GM23338 (cell line): ENCODE measurements at places on chromosomes 3 and 15. TPM values are rescaled to one million over a fixed set of nuclear protein-coding genes. Genes with fewer than 3 reads are reported as not detected.

GRCh38 chr15:91970142-91970541, 116.6 kb downstream of the SLCO3A1 start:
- no peak overlapping the region for H3K27ac ChIP-seq
- H3K4me3 ChIP-seq: no peak overlapping the region
- H3K36me3 ChIP-seq: no peaks in the 10 kb centered on the region
- no peaks in the 10 kb centered on the region for H3K27me3 ChIP-seq
- no peak for DNase-seq
- no peaks in the 10 kb centered on the region for H3K4me1 ChIP-seq

DNA sequence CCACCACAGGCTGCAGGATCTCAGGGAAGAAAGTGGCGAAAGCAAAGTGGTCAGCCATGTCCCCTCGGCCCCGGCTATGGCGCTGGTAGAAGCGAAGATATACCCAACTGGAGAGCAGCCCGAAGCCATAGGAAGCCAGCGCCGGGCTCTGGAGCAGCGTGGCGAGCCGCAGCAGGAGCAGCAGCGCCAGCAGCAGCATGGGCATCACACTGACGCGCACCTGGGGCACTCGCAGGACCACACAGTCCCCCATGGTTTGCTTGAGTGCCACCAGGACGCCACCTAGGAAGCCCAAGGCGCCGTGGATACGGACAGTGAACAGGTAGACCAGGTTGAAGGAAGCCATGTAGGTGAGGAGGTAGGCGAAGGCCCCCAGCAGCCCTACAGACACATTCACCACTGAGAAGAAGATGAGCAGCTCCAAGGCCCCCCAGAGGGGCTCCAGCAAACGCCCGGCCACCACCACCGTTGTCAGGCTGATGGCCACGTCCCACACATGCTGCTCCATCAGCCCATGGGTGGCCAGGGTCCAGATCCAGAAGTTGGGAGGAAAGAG, 888 bp downstream of the TMEM115 start:
- DNase-seq: no peak
- H3K4me1 ChIP-seq: peaks cover 10% of the 10 kb centered on the region; the same call in 1 of the 2 replicates
- peaks cover 3% of the 10 kb centered on the region; the same call in 1 of the 2 replicates for H3K27me3 ChIP-seq
- H3K4me3 ChIP-seq: peak overlapping the region; percentile 75

Gene GRM2
- total RNA-seq: 5.1 and 5.2 TPM in 2 replicates

DNA sequence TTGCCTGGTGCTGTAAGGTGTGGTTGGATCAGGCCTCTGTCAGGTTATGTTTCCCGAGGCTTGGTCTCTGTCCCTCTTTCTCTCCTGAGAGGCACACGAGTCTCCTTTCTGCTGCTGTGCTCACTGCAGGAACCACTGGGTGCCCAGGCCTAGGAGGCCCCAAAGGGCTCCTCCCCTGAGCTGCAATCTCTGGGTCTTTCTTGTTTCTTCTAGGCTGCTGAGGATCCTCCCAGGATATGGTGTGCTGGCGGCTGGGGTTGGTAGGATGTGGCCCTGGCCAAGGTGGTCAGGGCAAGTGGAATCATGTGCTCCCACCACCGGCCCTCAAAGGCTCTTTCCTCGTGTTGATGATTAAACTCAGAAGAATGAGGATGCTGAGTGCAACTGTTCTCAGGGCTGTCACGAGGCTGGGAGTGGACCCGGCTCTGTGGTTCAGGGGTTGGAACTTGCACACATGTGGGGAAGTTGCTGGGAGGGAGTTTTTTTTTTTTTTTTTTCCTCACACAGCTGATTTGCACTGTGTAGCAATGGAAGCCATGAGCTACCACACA, 43.6 kb upstream of the CTSH start:
- no peaks in the 10 kb centered on the region for H3K36me3 ChIP-seq
- no peaks in the 10 kb centered on the region for H3K27me3 ChIP-seq
- H3K4me1 ChIP-seq: no peaks in the 10 kb centered on the region
- no peak for DNase-seq

DNA sequence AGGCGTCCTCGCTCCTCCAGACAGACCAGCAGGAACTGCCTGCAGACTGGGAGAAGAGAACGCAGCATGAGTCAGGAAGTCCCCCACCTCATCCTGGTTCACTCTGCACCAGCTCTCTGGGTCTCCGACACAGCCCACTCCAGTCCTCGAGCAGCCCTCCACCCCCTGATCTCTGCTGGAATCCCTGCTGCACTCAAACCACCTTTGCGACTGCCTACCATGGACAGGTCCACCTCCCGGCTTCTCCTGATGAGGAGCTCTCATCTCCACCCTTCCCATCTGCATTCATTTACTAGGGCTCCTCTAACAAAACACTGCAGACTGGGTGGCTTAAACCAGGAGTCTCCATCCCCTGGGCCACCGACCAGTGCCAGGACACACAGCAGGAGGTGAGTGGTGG, 202.3 kb upstream of the IGF1R start:
- no peaks in the 10 kb centered on the region for H3K27me3 ChIP-seq
- no peaks in the 10 kb centered on the region for H3K36me3 ChIP-seq
- H3K27ac ChIP-seq: no peak overlapping the region

DNA sequence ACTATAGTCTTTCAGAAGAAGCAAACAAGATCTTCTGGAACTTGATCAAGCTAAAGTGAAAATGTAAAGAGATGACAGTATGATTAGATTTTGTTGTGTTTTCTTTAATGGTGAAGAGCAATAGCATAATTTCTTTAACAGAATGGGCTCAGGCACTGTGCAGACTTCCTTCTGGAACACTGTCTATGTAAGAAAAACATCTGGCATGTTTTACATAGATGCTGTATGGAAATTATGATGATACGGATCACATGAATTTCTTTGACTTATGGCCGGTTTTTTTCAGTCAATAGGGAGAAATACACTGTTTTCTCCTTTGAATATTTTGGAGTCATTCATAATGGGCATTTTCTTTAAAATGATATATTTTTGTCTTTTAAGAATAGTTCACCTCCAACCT, 42.6 kb downstream of the PHLDB2 start:
- no peak for DNase-seq
- no peaks in the 10 kb centered on the region for H3K36me3 ChIP-seq
- H3K27me3 ChIP-seq: no peaks in the 10 kb centered on the region
- H3K27ac ChIP-seq: no peak overlapping the region
- no peaks in the 10 kb centered on the region for H3K4me1 ChIP-seq

Gene FBXW12
- not detected in 2 replicates for total RNA-seq

DNA sequence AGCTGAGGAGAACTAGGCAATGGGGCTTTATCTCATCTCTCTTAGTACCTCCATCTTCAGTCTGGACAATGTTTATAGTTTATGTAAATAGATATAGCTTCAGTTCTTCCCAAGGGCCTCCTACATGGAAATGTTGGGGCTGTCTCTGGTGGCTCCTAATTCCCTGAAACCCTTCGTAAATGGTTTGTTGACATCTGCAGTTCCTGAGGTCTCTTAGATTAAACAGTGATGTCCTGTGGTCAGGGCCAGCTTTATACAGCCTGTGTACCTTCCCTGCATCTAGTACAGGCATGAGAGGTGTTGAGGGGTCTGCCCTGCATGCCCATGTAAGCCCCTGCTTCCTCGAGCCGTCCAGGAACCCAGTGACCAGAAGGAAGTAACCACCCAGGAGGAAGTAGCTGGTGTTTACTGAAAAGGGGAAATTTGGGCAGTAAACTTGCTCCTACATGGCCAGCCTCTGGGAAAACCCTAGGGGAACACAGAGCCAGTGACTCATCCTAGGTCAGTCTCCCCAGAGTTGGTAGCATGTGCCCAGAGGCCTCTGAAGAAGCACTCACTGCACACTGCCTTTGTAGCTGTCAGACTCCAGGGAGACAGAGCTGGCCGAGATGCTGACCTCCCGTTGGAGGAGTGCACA, 4.7 kb upstream of the TBC1D2B start:
- no peak overlapping the region for H3K27ac ChIP-seq
- no peaks in the 10 kb centered on the region for H3K4me1 ChIP-seq
- DNase-seq: no peak
- no peaks in the 10 kb centered on the region for H3K36me3 ChIP-seq
- H3K4me3 ChIP-seq: no peak overlapping the region
- 0 out of 2 replicates have a peak, but pooled peaks cover 5% of the 10 kb centered on the region for H3K27me3 ChIP-seq

Gene BRK1
- total RNA-seq: 104 and 130 TPM in 2 replicates

Gene CFAP100
- 0.07 TPM in 1 of 2 replicates, not detected in the other for total RNA-seq

GRCh38 chr15:64687688-64688087, 87.7 kb downstream of the RBPMS2 start:
- H3K36me3 ChIP-seq: peaks cover 57% of the 10 kb centered on the region
- no peak overlapping the region for H3K4me3 ChIP-seq
- DNase-seq: no peak

Gene DAPK2
- 3.1 and 3.9 TPM in 2 replicates for total RNA-seq

GRCh38 chr3:38127611-38128302, 9.2 kb downstream of the ACAA1 start:
- no peak for DNase-seq
- H3K27ac ChIP-seq: no peak overlapping the region
- no peaks in the 10 kb centered on the region for H3K4me1 ChIP-seq
- no peak overlapping the region for H3K4me3 ChIP-seq

- peaks cover 25% of the 10 kb centered on the region for H3K27me3 ChIP-seq
- H3K4me3 ChIP-seq: peak overlapping the region; percentile 30
- peaks cover 29% of the 10 kb centered on the region for H3K4me1 ChIP-seq
- DNase-seq: peak; percentile 83
These were observed 26.9 kb downstream of the BMF start for GRCh38 chr15:40081691-40082194.

DNA sequence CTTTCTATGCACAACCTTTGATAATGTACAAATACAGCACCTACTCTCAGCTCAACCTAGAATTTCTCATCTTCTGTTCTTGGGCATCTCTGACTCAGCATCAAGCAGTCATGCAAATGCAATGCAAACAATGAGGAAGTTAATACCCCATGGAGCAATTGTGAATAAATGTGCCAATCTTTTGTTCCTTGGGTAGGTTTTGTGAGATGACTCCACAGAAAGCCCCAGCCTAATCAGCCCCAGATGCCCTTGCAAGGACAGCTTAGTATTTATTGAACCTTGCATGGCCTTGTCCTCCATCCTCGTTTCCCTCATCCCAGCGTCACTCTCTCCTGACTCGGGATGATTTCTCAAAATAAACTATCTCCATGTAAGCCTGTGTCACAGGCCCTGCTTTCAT, 494.7 kb upstream of the NECTIN3 start:
- H3K4me3 ChIP-seq: no peak overlapping the region
- H3K27me3 ChIP-seq: no peaks in the 10 kb centered on the region
- peak; percentile 86 for DNase-seq
- H3K27ac ChIP-seq: peak overlapping the region; percentile 80
- peaks cover 30% of the 10 kb centered on the region for H3K4me1 ChIP-seq

DNA sequence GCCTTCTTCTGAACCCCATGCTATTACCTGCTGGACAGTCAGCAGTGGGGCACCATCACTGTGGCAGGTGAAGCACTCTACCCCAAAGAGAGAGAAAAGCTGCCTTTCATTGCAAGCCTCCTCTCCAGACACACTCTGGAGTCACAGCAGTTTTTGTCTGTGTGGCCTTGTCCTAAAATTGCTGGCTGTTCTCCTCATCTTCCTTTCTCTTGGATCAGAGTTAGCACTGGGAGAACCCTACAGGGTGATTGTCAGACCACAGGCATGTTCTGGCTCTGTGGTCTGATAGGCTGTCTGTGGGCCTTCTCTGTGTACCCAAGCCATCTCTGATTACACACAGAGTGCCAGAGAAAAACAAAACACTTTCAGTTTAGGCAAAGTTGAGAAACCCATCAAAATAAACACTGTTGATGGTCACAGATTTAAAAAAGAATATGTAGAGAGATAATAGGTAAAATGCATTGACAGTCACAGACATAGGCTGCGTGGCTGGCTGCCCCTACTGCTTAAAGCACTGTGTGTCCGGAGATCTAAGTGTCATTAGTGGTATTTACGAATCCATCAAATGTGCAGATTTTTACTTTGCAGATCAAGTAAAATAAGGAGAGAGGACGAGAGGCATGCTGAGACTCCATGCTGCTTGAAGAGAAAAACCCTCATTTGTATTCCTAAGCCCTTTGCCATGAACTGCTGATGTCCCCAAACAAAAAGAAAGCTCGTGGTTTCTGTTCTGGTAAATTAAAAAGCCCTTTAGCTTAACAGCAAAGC, 689.9 kb downstream of the TUSC7 start:
- H3K36me3 ChIP-seq: no peaks in the 10 kb centered on the region
- peak overlapping the region; percentile 34 for H3K4me3 ChIP-seq
- H3K4me1 ChIP-seq: peaks cover 48% of the 10 kb centered on the region
- H3K27ac ChIP-seq: peak overlapping the region; percentile 8; the same call in 1 of the 2 replicates
- DNase-seq: peak; percentile 65
- peaks cover 70% of the 10 kb centered on the region for H3K27me3 ChIP-seq

DNA sequence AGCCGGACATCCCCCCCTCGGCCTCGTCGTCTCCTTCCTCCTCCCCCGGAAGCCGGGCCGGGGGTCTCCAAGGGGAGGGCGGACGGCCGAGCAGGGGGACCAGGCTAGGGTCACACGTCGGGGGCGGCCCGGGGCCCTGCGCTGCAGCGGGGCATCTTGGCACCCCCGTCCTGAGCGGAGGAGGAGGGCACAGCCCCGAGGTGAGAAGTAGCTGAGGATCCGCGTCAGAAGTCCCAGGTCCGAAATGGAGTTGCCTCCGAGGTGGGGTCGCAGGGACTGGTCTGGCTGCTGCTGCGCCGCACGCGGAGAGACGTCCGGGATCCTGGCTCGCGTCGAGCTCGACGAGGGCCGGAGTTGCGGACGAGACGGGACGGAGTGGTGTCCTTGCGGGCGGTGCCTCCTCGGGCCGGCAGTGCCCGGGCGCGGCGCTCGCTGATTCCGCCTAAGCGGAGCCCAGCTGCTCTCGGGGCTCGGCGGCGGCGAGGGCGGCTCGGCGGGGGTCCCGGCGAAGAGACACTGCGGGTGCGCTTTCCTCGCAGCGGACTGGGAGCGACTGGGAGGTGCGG, at the start of gene ADCY5:
TSS of gene ADCY5 (minus strand) at position 555 of the 566 bp plus-strand sequence. CDS start at position 10, 545 bp downstream.
- peak within 1 kb of the TSS; percentile 75 for H3K4me3 ChIP-seq
- H3K27me3 ChIP-seq: peaks cover 46% of the 10 kb centered on the region
- DNase-seq: peak; percentile 68
- H3K27ac ChIP-seq: no peak within 1 kb of the TSS
- H3K4me1 ChIP-seq: peaks cover 14% of the 10 kb centered on the region; the same call in 1 of the 2 replicates

GRCh38 chr3:101979033-101979432, 129.7 kb downstream of the NFKBIZ start:
- DNase-seq: no peak
- no peaks in the 10 kb centered on the region for H3K4me1 ChIP-seq
- H3K27ac ChIP-seq: no peak overlapping the region
- H3K36me3 ChIP-seq: no peaks in the 10 kb centered on the region
- H3K4me3 ChIP-seq: no peak overlapping the region

GRCh38 chr3:29370021-29370420, 89.2 kb downstream of the RBMS3 start:
- H3K27ac ChIP-seq: no peak overlapping the region
- peaks cover 7% of the 10 kb centered on the region; the same call in 1 of the 2 replicates for H3K4me1 ChIP-seq
- DNase-seq: no peak
- H3K36me3 ChIP-seq: no peaks in the 10 kb centered on the region
- no peak overlapping the region for H3K4me3 ChIP-seq

DNA sequence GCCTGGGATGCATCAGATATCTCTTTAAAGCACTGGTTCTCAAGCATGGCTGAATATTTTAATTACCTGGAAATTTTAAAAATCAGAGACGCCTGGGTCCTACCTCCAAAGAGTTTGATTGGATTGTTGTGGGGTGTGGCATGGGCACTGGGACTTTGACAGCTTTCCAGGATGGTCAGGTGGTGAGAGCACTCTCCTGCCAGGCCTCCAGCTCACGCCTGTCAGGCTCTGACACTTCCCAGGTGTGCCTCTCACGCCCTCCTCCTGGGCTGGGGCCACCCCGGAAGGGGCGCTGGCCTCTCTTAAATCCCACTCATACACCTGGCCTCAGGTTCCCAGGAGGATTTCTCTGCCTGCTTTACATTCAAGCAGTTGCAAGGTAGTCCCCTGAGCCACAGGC, 48.5 kb downstream of the AMOTL2 start:
- no peaks in the 10 kb centered on the region for H3K27me3 ChIP-seq
- no peak for DNase-seq
- H3K27ac ChIP-seq: peak overlapping the region; percentile 87
- no peak overlapping the region for H3K4me3 ChIP-seq
- peaks cover 31% of the 10 kb centered on the region for H3K4me1 ChIP-seq
- H3K36me3 ChIP-seq: no peaks in the 10 kb centered on the region
